ENCODE measurements at places on chromosomes 5 and 9.
A peak's percentile ranks its signal among the peaks of the same experiment; 100 is the strongest.

DNA sequence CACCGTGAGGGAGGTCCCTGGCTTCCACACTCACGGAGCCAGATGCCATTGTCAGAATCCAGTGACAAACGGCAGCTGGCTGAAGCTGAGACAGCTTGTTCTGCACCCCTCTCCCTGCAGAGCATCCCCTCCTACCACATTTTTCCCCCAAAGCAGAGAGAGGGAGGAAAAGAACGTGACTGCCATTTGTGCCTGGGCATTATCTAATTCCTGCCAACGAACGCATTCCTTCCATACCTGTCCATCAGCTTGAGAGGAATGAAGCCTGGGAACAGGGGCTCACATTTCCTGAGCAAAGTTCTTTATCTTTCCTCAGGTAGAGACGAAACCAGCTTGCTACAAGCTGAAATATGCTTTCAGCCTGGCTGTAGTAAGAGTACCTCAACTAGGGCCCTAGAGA, 175.4 kb downstream of the SLIT3 start:
- no peak for DNase-seq

DNA sequence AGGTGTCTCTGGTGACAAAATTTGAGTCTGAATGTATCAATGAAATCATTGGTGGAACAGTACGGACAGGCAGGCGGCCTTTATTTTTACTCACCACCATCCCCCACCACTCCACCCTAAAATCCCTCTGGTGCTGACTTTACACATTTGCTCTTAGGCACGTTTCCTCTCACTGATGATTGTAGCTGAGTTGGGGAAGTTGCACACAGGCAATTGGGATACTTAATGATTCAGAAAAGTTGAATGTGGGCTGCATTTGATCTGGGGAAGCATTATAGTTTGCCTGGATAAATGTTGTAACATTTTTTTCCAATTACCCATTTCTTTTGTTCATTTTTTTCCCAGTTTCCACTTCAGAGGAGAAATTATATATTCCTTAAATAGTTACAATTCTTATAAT, 658.4 kb downstream of the TLR4 start:
- DNase-seq, result no peak

DNA sequence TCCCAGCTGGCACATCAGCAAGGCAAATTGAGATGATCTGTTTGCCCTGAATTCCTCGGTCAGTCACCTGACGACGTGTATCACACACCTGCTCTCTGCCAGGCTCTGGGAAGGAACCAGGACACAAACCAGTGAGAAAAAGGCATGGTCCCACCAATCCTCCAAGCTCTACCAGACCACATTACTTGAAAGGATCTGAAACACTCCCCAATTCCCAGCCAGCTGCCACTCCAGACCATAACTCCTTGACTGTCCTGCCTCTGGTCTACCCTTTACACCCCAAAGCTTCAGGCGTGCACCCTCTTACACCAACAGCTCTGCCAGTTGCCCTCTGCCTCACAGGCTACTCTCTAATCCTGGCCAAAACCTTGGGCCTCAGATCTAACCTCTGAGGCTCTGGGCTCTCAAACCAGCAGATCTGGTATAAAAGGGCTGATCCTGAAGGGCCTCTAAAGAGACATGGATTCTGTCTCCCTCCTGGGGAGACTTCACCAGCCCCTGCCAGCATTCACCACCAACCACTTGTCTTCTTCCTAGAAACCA, 6.8 kb downstream of the MGAT1 start:
- no peak for DNase-seq

DNA sequence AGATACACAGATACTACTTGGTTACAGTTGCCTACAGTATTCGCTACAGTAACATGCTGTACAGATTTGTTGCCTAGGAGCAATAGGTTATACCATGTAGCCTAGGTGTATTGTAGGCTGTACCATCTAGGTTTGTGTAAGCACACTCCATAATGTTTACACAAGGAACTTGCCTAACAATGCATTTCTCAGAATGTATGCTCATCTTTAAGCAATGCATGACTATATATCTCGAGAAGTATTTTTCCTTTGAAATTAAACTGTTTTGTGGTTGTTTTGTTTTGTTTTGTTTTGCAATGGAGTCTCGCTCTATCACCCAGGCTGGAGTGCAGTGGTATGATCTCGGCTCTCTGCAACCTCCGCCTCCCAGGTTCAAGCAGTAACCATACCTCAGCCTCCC, 25.3 kb downstream of the LRRC70 start:
- DNase-seq, result no peak

DNA sequence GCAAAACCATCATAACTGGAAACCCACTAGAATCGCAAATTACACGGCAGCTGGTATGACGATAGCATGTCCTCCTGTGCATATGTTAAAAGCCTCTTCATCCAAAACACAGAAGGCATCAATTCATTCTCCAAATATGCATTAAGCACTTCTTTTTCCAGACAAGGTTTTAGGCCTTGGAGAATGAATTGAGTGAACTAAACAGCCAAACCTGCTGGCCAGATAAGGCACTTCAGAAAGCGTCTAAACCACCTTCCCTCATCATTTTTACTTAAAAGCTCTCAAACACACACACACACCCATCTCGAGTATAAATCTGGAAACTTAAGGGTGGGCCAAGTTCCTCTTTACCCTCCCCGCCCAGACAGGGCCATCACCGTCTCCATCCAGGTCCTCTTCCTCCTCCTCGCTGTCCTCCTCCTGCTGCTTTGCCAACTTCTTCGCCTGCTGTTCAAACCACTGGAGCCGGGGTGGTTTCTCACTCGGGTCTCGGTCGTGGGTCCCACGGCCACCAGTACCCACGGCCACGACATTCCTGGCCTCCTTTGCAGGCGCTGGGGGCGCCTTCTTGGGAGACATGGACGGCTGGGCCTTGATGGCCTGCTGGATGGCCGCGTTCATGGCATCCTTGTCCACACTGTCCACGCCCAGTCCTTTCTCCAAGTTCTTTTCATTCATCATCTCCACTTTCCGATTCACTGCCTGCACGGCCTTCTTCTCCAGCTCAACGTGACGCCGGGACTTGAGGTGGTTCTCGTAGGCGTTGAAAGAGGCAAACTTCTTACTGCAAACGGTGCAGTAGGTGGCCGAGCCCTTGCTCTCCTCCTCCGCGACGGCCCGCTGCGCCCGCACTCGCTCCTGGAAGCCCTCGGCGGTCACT, 696 bp downstream of the ZNF622 start:
- DNase-seq, result peak; percentile 44

DNA sequence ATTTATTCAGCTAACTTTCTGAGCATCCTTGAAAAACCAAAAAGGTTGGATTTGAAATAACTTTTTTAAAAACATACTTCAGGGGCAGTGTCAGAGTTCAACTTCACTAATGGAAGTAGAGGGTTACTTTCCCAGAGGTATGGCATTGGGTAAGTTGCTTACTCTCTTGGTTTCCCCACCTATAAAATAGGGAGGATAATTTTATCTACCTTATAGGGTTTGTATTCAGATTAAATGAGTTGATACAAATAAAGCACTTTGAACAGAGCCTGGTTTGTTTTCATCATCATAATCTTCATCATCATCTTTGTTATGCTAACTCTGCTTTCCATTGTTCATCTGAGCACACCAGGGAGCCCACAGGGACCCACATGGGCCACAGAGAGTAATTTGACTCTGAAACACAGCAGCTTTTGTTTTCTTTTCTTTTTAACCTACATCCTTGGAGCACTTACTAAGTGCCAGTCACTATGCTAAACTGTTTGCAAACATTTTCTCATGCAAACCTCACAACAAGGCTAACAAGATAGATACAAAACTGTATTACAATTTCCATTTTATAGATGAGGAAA, 179.1 kb upstream of the SLC24A2 start:
- DNase-seq, result no peak

DNA sequence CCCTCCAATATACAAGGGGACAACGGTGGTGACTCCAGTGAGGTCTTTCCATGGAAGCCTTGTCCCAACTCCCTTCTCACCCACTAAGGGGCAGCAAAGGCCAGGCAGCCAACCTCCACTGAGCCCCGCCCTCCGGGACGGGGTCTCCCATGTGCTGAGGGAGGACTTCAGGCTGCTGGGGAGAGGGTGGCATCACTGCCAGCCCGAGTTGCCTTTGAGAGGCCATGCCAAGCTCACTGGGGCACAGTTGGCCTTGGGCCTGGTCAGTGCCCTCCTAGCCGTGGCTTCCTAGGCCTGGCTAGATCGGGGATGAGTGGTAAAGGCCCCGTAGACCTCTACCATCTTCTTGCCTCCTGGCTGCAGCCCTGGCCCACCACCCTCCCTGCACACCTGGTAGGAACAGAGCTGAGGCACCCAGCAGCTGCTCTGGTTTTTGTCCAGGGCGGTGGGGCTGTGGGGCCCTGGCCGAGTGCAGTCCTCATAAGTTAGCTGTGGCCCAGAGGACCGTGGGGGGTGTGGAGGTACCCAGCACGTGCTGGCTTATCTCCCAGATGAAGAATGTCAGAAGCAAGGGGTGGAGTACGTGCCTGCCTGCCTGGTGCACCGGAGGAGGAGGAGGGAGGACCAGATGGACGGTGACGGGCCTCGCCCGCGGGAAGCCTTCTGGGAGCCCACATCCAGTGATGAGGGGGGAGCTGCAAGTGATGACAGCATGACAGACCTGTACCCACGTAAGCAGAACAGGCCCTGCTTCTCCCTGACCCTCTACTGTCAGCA, 3.2 kb downstream of the SURF2 start:
- no peak for DNase-seq

DNA sequence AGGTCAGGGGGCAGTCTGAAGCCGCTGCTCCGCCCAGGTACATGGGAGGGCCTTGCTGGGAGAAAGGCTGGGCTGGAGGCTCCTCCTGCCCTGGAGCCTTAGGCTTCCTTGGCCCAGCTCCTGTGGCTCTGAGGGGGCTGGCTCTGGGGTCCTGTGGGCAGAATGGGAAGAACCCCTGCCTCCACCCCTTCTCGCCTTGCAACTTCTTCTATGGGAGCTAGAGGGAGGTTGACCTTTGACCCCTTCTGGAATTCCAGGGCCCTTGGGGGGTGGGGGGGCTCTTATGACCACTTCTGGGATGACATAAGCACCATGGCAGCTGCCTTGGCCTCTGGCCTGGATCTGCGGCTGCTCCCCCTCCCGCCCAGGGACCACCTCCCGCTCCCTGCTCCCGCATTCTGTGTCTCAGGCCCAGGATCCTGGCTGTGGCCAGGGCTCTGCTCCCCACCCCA, 32.2 kb downstream of the IER5L start:
- DNase-seq, result no peak

- no peak for DNase-seq
Measured at GRCh38 chr5:113367586-113367985, 67.2 kb downstream of the TSSK1B start.

DNA sequence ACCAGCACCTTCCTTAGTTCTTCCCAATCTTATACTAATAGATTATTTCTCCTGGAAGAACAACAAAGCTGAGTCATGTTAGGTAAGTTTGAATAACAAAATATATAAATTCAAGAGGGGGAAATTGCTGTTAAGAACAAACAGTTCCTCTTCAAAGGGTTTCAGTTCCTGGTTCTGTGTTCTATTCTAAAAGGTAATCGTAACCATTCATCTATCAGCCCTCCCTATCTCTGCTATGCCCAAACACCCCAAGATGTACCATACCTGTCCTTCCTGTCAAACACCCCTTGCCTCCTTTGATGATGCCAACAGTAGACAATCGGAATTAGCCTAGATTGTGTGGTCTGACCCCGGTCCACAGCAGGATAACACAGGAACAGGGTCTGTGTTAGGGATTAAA, 4.2 kb upstream of the RNF180 start:
- peak; percentile 4 for DNase-seq

All from NAMALWA (cell line).